CD4-positive, alpha-beta T cell treated with Interleukin-4 for 4 hours (primary cell): ENCODE measurements at places on chromosomes 6 and 20.
A peak's percentile ranks its signal among the peaks of the same experiment; 100 is the strongest.

- no peak for DNase-seq
Observed at GRCh38 chr20:46137816-46138215, 19.7 kb downstream of the CD40 start.

- DNase-seq: no peak
Observed at GRCh38 chr20:58139849-58140786, 88.3 kb downstream of the ANKRD60 start.

GRCh38 chr6:161316531-161316930 lies 42.7 kb upstream of the AGPAT4 start:
- DNase-seq: no peak

DNA sequence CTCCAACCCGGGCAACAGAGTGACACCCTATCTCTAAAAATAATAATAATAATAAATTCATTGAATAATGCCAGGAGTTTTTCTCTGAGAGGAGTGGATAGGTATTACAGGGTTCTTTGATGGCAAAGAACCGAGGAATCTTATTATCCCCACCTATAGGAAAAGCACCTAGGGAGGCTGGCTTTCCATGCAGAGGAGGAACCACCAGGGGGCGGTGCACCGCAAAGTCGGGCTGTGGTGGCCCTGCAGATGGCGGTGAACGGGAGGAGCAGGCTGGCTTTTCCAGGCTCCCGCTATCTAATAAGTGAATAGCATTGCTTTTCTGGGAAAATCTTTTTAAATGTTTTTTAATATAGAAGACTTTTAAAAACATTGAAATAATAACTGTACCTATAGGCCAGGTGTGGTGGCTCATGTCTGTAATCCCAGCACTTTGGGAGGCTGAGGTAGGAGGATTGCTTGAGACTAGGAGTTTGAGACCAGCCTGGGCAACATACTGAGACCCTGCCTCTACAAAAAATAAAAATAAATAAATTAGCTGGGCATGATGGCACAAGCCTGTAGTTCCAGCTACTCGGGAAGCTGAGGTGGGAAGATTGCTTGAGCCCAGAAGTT lies 864.2 kb downstream of the KIF16B start:
- no peak for DNase-seq

DNA sequence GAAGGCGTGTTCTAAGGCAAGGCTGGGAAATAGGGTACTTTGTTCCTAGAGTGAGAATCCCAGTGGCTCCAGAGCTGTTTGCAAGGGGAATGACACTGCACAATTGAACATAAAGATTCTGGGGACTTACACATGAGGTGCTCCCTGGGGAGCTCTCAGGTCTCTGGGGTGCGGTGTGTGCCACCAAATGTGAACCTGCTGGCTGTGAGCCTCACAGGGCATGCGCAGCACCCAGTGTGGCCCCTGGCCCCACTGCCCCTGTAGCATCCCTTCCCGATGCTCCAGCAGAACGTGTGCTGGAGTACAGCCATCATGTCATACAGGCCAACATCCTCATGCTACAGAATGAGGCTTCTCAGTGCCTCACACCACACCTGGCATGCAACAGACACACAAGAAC lies 68.2 kb downstream of the TOX2 start:
- no peak for DNase-seq

- DNase-seq: no peak
Observed at GRCh38 chr6:16006681-16007080, 122.2 kb upstream of the MYLIP start.

GRCh38 chr20:58523072-58523970 lies 8.1 kb upstream of the APCDD1L start:
- no peak for DNase-seq

DNA sequence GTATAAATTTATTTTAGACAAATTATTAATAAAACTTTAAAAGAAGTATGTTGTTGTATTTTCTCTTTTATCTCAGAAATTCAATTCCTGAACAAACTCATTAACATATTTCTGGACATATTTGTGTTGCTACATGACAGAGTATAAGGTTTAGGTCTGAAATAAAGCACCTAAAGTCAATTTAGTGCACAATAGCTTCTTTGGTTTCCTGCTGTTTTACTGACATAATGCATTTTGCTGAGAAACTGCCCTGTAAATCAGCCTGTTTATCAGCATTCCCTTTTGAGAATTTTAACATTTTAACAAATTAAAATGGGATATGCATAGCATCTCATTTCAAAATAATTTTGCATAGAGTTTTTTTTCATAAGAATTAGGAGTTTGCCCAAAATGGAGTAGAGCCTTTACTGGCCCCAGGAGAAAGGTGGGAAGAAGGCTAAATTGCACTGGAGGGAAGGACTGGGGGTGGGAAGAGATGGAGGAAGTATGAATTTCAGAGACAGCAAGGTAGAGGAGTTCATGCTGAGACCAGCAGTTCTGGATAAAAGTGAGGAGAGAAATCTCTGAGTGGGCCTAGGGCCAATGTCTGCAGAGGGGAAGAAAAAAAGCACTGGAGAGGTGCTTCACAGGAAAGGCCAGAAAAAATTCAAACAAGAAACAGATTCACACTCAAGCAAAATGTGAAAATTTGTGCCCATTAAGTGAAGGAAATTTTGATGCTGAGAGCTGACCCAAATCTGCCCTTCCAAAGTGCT lies 324.2 kb upstream of the HSF2 start:
- no peak for DNase-seq

GRCh38 chr6:143286251-143286795 lies 164.2 kb downstream of the ADAT2 start:
- DNase-seq: no peak

- peak; percentile 90 for DNase-seq
Observed at GRCh38 chr20:63635431-63636141, 8.7 kb upstream of the GMEB2 start.

DNA sequence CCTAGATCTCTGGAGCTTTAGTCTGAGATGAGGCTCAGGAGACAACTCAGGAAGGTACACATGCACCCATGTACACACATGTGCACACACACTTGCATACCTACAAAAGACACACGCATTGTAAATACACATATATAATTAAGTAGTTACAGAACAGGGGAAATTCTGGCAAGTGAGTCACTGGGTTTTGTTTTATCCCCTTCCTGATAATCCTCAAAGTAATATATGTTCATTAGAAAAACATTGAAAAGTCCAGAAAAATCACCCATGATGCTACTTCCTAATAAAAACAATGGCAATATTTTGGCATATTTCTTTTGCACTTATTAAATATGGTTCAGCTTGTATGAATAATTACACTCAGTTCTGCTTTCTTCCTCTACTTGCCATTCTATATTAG lies 115.3 kb upstream of the ECI2 start:
- DNase-seq: no peak

GRCh38 chr6:123810214-123810613 lies 6.5 kb downstream of the NKAIN2 start:
- DNase-seq: no peak

DNA sequence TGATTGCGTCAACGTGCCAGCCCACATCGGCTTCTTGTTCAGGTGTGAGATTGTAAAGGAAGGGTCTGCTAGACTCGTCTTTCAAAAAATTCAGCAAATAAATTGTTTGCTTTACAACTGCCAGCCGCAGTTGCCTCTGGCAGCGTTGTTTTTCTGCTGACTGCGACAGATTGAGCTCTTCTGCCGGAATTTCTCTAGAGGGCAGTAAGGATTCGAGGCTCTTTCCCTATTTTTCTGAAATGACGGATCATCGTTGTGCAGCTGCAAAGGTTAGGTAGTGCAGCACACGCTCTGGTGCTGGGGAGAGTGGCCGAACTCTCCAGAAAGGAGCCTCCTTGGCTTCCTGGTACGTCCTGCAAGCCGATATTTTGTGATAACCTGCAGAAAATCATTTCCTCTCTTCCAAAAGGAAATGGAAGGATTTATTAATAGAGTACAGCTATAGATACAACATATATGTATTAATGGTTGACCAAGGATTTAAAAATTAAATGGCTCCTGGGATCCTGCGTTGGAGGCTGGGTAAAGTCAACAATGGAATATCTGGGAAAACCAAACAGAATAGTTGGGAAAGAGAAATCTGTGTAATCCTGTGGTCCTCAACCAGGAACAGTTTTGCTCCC lies 121.9 kb upstream of the ZFP64 start:
- no peak for DNase-seq

DNA sequence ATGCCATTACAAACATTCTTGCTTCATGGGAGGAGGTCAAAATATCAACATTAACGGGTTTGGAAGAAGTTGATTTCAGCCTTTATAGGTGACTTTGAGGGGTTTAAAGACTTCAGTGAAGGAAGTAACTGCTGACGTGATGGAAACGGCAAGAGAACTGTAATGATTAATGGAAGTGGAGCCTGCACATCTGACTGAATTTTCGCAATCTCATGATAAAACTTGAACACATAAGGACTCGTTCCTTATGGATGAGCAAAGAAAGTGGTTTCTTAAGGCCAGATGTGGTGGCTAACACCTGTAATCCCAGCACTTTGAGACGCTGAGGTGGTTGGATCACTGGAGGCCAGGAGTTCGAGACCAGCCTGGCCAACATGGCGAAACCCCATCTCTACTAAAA lies 226.1 kb downstream of the BCAS1 start:
- no peak for DNase-seq

DNA sequence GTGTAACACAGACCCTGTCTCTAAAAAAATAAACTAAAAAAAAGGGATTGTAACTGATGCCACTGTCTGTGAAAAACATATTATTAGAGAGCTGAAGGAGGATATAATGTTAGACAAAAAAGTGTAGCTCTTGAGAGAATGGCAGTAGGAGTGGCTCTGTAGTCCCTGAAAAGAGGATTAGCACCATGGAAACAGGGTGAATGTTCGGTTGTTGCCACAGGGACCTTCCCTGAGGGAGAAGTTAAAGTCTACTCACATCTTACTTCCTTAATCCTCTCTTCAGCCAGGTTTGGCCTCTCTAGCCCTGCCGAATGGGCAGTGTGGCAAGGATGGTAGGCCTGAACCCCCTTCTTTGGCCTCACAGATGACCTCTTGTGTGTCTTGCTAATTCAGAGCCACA lies 12.1 kb downstream of the SCAND1 start:
- DNase-seq: no peak

DNA sequence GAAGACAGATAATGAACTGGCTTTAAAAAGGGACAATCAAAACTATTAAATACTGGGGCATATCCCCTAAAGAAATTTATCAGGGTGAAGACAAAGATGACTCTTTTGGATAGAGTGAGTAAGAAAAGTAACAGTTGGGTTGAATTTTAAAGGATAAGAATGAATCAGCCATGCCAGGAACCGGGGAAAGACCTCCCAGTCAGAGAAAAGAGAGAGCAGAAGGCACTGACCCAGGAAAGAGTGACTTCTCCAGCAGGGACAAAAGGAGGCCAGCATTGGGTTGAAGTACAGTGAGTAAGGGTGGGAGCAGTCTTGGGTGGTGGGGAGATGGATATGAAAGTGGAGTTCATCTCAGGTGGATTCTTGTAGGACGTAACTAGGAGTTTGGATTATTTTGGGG lies 516.9 kb upstream of the JAG1 start:
- DNase-seq: no peak

DNA sequence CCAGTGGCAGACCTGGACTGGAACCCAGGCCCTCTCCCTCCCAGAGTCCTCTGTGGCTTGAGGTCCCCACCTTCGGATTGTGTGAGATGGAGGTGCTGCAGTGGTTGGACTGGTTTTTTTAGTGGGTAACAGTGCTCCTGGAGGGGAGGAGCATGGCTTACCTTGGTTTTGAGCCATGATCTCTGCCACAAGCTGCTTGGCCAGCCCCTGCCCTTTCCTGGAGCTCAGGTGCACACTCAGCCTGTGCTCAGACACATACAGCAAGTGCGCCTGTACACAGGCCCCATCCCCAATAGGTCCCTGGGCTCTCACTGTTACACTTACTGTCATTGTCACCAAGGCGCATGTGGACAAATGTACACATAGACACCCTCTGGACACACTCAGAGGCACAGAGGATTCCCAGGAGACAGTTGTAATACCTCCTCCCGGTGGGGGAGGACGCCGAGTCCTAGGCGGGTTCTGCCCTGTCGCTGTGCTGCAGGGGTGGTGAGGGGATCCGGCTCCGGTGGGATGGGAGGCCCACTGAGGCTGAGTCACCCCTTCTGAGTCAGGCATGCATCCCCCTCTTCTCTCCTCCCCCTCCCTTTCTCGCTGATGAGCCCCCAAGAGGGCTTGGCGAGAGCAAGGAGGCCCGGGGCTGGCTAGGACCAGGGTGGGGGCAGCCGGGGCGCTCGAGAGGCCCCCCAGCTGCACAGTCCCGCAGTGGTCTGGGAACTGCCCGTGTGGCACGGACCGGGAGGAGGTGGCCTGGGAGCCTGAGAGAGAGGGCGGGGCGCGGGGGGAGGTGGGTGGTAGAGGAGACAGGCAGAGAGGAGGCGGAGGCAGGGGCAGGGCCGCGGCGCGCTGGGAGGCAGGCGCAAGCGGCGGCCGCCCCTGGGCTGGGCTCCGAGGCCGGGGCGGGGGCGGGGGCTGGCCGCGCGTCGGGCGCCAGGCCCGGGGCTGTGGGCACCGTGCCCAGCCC lies 522 bp upstream of the EPB41L1 start:
- DNase-seq: no peak

DNA sequence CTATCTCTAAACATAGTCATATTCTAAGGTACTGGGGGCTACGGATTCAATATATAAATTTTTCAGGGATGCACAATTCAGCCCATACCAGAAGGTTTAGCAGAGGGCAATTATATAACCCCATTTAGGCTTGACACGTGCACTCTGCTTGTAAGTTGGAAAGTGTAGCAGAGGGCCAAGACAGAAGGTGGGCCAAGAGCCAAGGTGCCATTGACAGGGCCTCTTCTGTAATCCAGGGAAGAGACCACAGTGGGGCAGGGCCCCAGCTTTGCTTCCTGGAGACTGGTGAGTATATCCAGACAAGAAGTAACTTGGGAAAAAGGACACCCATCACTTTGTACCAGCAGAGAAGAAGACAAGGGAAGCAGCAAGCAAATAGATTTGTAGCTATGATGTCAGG lies 672.4 kb upstream of the MARCKS start:
- DNase-seq: no peak

DNA sequence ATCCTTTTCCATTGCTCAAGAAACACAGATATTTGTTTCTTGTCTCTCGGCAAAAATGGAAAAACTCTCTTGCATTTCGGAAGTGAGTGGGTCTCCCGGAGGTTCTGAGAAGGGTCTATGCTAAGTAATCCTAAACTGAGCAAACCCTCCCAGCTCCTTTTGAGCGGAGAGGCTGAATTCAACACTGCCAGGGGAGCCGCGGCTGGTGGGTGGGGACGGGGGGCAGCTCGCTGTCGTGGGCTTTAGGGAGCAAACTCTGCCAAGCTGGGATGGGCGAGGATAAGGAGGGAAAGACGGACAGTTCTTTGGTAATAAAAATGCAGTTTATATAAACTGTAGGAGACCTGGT lies 211.4 kb downstream of the FOXC1 start:
- no peak for DNase-seq

DNA sequence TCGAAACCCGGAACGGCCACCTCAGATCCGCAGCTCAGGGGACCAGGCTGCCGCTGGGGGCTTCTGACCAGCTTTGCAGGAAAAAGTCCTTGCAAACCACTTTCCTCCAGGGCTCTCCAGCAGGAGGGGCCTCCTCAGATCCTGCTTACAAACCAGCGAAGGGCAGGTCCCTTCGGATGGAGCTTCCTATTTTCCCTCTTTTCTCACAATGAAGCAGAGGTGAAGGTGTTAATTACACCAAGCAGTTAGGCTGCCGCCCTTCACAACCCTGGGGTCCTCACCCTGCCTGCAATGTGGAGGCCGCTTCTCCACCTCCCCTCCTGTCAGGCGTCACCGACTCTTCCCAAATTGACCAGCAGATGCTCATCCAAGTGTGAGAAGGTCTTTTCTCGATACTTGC lies 5.7 kb downstream of the ARHGAP40 start:
- no peak for DNase-seq

- no peak for DNase-seq
Observed at GRCh38 chr6:45607798-45608197, 230.1 kb upstream of the SUPT3H start.
